ENCODE measurements at places on chromosomes 16 and 17.

- DNase-seq = peak; percentile 39
Observed at GRCh38 chr17:78112518-78113471, 15.8 kb downstream of the TMC6 start.

GRCh38 chr16:47162670-47163420 lies 19.1 kb upstream of the NETO2 start:
- DNase-seq = no peak

- no peak for DNase-seq
Observed at GRCh38 chr17:44002141-44002848, 2.1 kb upstream of the NAGS start.

- no peak for DNase-seq
Observed at GRCh38 chr17:17871913-17872312, 35.1 kb upstream of the SREBF1 start.

- DNase-seq = no peak
Observed at GRCh38 chr17:81923302-81924260, 4.0 kb downstream of the MAFG start.

- peak; percentile 60 for DNase-seq
Observed at GRCh38 chr17:82212331-82213250, at the start of gene CCDC57. Gene CCDC57, minus strand, starts transcription at chr17:82212842. Its CDS starts 10,898 bp downstream, at chr17:82201944.
